Stimulated activated CD4-positive, alpha-beta T cell treated with anti-CD3 and anti-CD28 coated beads, Interleukin-1b, Interleukin-23, amount 100 ng/mL, for 1 hour (primary cell): ENCODE measurements at places on chromosomes 13 and 19.

GRCh38 chr13:44954224-44954623 lies 35.0 kb downstream of the NUFIP1 start:
- DNase-seq = no peak

- DNase-seq = no peak
Measured at GRCh38 chr19:32717496-32717895, 2.1 kb upstream of the TDRD12 start.

GRCh38 chr19:33815380-33816340 lies 19.0 kb downstream of the KCTD15 start:
- no peak for DNase-seq

DNA sequence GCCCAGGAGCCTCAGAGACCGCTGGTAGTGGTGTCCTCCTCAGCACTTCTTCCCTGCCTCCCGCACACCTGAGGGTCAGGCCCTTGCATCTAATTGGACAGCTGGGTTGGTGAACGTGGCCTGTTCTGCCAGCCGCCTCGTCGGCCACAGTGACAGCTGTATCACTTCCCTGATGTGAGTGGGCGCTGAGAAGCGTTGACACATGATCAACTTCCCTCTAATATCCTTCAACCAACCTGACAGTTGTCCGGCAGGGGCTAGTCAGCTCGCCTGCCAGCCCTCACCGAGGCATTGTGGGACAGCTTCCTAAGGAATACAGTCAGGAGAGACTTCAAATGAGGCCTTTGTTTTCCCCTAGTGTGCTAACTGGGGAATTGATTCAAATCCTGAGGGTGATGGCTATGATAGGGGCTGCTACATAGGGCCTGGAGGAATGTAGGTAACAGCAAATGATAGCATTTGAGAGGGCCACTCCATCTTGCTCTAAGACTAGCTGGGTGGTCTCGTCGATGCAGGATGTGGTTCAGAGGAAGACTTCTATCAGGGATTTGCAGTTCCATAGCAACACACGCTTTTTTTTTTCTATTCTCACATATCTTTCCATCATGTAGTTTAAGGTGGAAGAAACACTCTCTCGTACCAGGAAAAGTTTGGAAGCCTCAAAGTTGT lies 230.8 kb downstream of the TSHZ3 start:
- DNase-seq = no peak

GRCh38 chr19:29563486-29564101 lies 37.8 kb downstream of the VSTM2B start:
- no peak for DNase-seq
